ENCODE measurements at places on chromosomes 1 and 21. TPM values are rescaled to one million over a fixed set of nuclear protein-coding genes. Genes with fewer than 3 reads are reported as not detected.

GRCh38 chr21:33033094-33033951 is 7.6 kb downstream of the OLIG2 start:
- DNase-seq, result no peak

DNA sequence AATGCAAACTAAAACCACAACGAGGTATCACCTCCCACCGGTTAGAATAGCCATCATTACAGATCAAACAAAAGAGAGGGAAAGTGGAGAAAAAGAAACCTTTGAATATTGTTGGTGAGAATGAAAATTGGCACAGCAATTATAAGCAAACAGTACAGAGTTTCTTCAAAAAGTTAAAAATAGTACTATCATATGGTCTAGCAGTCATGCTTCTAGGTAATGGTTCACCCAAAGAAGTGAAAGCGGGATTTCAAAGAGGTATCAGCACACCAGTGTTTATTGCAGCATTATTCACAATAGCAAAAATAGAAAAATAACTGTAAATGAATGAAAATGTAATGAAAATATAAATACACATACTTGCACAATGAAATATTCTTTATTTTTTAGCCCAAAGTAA is 8.2 kb downstream of the OR2T10 start:
- DNase-seq, result no peak

- DNase-seq, result peak; percentile 82
These were observed 325.9 kb downstream of the RPS6KC1 start for GRCh38 chr1:213376862-213377372.

DNA sequence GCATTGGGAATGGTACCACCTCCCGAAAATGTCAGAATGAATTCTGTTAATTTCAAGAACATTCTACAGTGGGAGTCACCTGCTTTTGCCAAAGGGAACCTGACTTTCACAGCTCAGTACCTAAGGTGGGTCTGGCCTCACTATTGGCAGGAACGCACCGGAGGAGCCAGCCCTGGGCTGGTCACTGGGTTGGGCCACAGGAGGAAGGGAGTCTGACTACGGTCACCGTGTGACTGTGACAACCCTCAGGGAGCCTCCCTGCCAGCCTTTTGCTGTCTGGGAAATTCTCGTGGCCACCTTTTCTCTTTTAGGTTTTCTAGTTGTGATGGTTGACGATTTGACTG is 2.2 kb downstream of the IL10RB start:
- no peak for DNase-seq

- no peak for DNase-seq
These were observed 47.6 kb upstream of the LRP8 start for GRCh38 chr1:53375440-53375839.

Gene OVAAL
- not detected for total RNA-seq

Gene SPRR2G
- not detected for total RNA-seq

Gene TTC39A
- 21.3 TPM for total RNA-seq

Gene BRDT
- not detected for total RNA-seq

Gene WNT2B
- 0.80 TPM for total RNA-seq

Gene OBSCN
- total RNA-seq, result 20.6 TPM

Gene KCNJ9
- total RNA-seq, result not detected

Gene DENND2D
- total RNA-seq, result 8.1 TPM

Gene RGSL1
- not detected for total RNA-seq
